ENCODE measurements at places on chromosomes 7 and 10. TPM values are rescaled to one million over a fixed set of nuclear protein-coding genes. Genes with fewer than 3 reads are reported as not detected.

Gene CTAGE15
- 0.47 TPM for total RNA-seq

Gene NYAP1
- 0.54 TPM for total RNA-seq

Gene IDI2
- total RNA-seq: not detected

Gene ASZ1
- not detected for total RNA-seq

Gene BLVRA
- total RNA-seq: 29.6 TPM

Gene GPRIN2
- total RNA-seq: not detected

Gene SLIT1
- 0.37 TPM for total RNA-seq

Gene ABCB4
- not detected for total RNA-seq

Gene LRGUK
- 0.17 TPM for total RNA-seq

Gene URGCP
- 26.5 TPM for total RNA-seq

Gene CCL24
- total RNA-seq: not detected

Gene PDE1C
- not detected for total RNA-seq

Gene TMEM140
- total RNA-seq: 29.8 TPM

Gene SCART1
- total RNA-seq: 5.7 TPM

Gene DEPP1
- total RNA-seq: not detected

Gene TMEM229A
- total RNA-seq: not detected

Gene AHCYL2
- total RNA-seq: 12.1 TPM

Gene SLC18A2
- total RNA-seq: 0.17 TPM

Gene DNAH11
- total RNA-seq: 0.43 TPM

Gene TMEM176A
- 0.54 TPM for total RNA-seq

Gene LGI1
- not detected for total RNA-seq

Gene CTAGE4
- total RNA-seq: 1.0 TPM

Gene CARD11
- 151 TPM for total RNA-seq

Gene VAX1
- total RNA-seq: not detected

Gene CPVL
- 1.2 TPM for total RNA-seq

Measured in activated naive CD8-positive, alpha-beta T cell treated with anti-CD3 and anti-CD28 coated beads, Interleukin-2, amount 10 ng/mL, durations not matched to agents 7 days and 5 days (primary cell).